ENCODE measurements at places on chromosomes 11 and 22.

DNA sequence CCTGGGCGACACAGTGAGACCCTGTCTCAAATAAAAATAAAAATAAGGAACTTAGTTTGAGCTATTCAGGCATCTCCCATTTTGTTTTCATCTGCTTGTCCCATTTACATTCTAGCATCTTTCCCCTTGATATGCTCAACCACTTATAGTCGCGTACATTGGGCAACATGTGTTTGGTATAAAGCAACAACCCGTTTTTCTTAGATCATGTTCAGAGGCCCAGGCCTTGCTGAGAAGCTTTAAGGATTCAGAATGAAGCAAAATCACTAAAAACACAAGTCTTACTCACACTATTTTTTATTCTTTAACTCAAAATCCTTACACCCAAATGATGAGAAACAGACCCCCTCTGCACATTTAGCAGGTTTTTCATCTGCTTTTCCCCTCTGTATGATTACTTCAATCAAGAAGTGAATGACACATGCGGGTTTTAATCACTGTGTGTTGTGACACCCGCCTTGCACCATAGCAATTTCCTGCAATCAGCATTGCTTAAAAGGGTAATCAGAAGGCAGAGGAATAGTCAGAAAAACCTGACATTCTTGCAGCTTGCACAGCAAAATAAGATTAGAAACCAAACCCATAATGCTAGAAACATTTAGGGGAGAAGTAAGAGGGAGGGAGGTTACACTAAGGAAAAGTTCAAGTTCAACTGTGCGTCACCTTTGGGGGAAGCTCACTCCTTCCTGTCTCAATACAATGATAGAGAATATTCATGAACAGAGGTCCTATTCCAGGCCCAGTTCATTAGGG is 25.9 kb downstream of the ALG9 start:
- H3K4me3 ChIP-seq, result no peak overlapping the region
- peaks cover 16% of the 10 kb centered on the region for H3K36me3 ChIP-seq
- no peak for DNase-seq
- H3K4me1 ChIP-seq, result no peaks in the 10 kb centered on the region

DNA sequence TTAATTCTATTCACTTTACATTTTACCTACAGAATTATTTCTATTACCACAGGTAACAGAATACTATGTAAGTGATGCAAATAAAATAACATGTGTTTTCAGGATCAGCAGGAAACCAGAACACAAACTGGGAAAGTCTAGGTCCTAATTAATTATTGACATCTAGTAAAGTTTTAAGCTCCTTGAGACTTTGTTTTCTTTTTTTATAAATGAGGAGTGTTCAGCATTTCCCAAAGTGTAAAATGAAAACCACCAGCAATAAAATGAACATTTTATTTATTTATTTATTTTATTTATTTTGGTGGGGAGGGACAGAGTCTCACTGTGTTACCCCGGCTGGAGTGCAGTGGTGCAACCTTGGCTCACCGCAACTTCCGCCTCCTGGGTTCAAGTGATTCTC is 123.6 kb downstream of the ARHGAP42 start:
- H3K27me3 ChIP-seq, result no peaks in the 10 kb centered on the region
- no peak overlapping the region for H3K27ac ChIP-seq
- DNase-seq, result no peak

- H3K27me3 ChIP-seq, result peaks cover 28% of the 10 kb centered on the region
- peaks cover 13% of the 10 kb centered on the region for H3K4me1 ChIP-seq
- DNase-seq, result no peak
- H3K27ac ChIP-seq, result no peak overlapping the region
- no peaks in the 10 kb centered on the region for H3K36me3 ChIP-seq
These were observed 16.3 kb downstream of the MRGPRG start for GRCh38 chr11:3202305-3202704.

DNA sequence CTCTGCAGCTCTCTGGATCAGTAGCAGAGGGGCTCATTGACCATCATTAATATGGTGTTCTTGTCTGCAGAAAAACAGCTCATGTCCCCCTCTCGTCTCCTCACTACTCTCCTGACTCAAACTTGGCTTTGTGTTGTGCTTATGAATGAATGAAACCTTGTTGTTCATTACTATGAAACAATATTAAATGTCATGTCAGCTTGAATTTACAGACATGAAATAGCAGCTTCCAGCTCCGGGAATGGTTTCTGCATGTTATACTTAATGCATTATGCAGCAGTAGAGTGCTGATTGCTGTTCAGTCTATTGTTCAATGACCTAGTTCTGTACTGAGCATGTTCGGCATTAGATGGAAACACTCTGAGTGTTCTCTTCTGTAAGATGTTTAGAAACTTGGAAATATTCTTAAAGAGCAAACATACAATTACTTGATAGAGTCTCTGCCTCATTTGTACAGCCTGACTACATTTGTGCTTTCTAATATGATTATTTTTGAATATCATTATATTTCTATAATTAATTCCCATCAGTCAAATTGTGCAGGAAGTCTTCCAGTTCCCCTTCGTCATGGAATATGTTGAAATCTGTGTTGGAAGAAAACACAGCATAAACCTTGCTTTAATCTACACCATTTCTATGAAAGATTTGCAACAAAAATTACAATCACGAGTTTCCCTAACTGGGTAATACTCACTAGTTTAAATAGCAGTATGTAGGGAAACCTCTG is 340.4 kb downstream of the SOX6 start:
- no peaks in the 10 kb centered on the region for H3K4me1 ChIP-seq
- no peak overlapping the region for H3K27ac ChIP-seq
- no peaks in the 10 kb centered on the region for H3K36me3 ChIP-seq
- no peaks in the 10 kb centered on the region for H3K27me3 ChIP-seq

DNA sequence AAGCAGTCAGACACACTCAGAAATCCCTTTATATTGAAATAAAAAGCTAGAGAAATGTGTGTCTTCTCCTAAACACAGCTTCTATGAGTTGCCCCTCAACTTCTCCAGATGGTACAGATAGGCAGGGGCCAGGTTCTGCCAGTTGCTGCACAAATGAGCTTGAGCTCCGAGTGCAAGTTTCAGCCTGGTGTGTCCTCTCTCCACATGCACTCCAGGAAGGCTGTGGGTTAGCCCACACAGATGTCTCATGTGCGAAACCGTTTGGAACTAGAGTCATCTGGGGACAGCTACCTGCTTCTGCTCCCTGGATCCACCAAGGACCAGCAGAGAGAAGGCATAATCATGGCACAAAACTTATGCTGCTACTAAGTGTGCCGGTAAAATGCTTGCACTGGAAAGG is 812.6 kb downstream of the OPCML start:
- no peaks in the 10 kb centered on the region for H3K27me3 ChIP-seq
- H3K4me1 ChIP-seq, result peaks cover 7% of the 10 kb centered on the region
- DNase-seq, result no peak
- no peaks in the 10 kb centered on the region for H3K36me3 ChIP-seq

DNA sequence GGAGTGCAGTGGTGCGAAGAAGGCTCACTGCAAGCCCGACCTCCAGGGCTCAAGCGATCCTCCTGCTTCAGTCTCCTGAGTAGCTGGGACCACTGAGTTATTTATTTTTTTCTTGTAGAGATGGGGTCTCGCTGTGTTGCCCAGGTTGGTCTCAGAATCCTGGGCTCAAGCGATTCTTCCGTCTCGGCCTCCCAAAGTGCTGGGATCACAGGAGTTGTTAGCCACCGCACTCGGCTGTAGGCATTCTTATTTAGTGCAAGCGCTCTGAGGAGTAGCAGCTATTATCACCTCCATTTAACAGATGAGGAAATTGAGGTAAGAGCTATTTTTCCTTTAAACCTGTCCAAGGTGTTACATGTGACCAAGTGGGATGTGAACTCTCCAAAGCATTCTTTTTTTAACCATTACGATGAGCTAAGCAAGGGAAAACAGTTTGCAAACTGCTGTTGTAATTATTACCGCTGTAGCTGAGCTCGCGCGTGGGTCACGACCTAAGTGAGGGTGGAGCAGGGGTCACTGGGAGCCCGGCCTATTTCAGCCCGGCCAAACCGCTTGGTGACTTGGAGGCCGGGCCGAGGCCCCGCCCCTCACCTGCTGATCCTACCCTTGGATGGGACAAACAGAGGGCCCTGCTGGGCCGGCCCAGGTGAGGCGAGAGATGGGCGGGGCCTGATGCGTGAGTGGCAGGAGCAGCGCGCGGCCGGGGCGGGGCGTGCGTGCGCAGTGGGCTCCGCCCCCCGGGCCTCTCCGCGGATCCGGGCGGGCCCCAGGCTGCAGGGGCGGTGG is 449 bp upstream of the KREMEN1 start:
- no peak overlapping the region for H3K27ac ChIP-seq
- H3K4me3 ChIP-seq, result peak overlapping the region; percentile 61
- H3K4me1 ChIP-seq, result peaks cover 30% of the 10 kb centered on the region
- no peak for DNase-seq

DNA sequence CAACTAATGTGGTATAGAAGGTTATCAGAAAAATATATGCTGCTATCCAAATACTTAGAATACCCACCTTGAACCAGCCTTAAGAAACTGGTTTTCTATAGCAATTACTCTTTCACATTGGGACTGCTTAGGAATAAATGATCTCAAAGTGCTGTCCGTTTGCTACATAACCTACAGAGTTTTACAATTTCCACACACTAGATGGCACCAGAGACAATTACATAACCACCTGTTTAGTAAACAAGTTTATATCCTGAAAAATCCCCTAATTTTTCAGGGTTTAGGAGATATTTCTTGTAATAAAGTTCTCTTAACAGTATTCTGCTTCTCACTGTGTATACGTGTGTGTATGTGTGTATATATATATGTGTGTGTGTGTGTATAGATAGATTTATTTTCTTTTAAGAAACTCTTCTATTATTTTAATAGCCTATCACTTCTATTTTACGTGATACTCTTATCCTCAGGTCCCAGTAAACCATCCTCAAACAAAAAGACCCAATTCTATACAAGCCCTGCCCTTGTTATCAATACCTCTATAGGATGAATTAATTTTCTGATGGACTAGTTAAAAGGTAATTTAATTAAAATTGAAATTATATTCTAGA is 6.7 kb upstream of the OR5I1 start:
- H3K27ac ChIP-seq, result no peak overlapping the region
- no peaks in the 10 kb centered on the region for H3K4me1 ChIP-seq
- no peaks in the 10 kb centered on the region for H3K27me3 ChIP-seq
- H3K36me3 ChIP-seq, result no peaks in the 10 kb centered on the region

DNA sequence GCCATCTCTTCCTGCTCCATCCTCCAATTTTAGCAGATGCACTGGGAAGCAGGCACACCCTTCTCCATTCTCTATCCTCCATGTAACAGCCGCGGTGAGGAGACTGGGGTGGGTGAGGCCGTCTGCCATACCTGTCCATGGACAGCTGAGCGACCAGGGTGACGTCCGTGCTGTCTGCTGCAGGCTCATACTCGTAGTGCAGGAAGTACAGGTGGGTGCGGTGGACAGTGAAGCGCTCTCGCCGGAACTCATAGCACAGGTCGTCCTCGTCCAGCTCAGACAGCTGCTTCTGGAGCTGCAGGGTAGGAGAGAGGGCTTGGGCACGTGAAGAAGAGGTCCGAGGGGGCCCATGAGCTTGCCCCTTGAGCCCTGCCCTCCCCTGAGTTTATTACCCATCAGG is 257.8 kb upstream of the SYN3 start:
- no peak for DNase-seq
- no peak overlapping the region for H3K4me3 ChIP-seq
- H3K36me3 ChIP-seq, result peaks cover 17% of the 10 kb centered on the region
- no peak overlapping the region for H3K27ac ChIP-seq
- no peaks in the 10 kb centered on the region for H3K27me3 ChIP-seq

DNA sequence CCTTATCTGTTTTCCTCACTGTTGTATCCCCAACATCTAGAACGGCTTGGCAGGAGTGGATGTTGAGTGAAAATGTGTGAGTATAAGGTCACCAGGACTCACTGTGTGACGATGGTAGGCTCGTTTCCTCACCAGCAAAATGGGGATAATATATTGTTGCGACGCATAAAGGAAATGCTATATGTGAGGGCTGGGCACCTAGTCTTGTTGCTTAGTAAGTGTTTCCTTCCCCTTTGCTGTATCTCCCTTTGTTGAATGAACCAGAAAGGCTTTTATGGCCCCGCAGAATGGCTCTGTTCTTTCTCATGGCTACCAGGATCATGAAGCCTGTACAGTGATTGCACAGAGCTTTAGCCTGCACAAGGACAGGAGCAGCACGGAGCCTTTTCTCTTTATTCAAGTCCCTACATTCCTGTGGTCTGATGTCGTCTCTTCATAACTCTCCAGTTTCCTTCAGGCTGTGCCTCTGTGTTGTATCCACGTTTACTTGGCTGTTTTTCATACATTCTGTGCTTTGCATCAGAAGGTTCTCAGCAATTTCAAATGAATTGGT is 5.4 kb downstream of the TNRC6B start:
- H3K27ac ChIP-seq, result peak overlapping the region; percentile 67
- peaks cover 23% of the 10 kb centered on the region for H3K4me1 ChIP-seq
- no peaks in the 10 kb centered on the region for H3K36me3 ChIP-seq
- no peak for DNase-seq
- H3K27me3 ChIP-seq, result no peaks in the 10 kb centered on the region

GRCh38 chr11:116687458-116688201 is 85.2 kb downstream of the BUD13 start:
- H3K36me3 ChIP-seq, result no peaks in the 10 kb centered on the region
- H3K4me1 ChIP-seq, result peaks cover 7% of the 10 kb centered on the region
- H3K27me3 ChIP-seq, result no peaks in the 10 kb centered on the region
- DNase-seq, result no peak

- no peaks in the 10 kb centered on the region for H3K27me3 ChIP-seq
- H3K4me1 ChIP-seq, result peaks cover 17% of the 10 kb centered on the region
- peaks cover 2% of the 10 kb centered on the region for H3K36me3 ChIP-seq
- peak overlapping the region; percentile 19 for H3K27ac ChIP-seq
- H3K4me3 ChIP-seq, result no peak overlapping the region
These were observed 124.0 kb downstream of the ETS1 start for GRCh38 chr11:128463371-128463829.

DNA sequence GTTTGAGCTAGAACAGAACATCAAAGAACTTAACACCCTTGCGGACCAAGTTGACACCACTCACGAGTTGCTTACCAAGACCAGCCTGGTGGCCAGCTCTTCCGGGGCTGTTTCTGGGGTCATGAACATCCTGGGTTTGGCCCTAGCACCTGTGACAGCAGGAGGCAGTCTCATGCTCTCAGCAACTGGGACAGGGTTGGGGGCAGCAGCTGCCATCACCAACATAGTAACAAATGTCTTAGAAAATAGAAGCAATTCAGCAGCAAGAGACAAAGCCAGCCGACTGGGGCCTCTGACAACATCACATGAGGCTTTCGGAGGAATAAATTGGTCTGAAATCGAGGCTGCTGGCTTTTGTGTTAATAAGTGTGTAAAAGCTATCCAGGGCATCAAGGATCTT is 8.7 kb downstream of the APOL5 start:
- no peaks in the 10 kb centered on the region for H3K4me1 ChIP-seq
- no peaks in the 10 kb centered on the region for H3K27me3 ChIP-seq

- no peaks in the 10 kb centered on the region for H3K27me3 ChIP-seq
- H3K4me3 ChIP-seq, result no peak overlapping the region
- no peaks in the 10 kb centered on the region for H3K36me3 ChIP-seq
These were observed 24.8 kb upstream of the MUC5B start for GRCh38 chr11:1197886-1198560.

- H3K27ac ChIP-seq, result no peak overlapping the region
- H3K4me1 ChIP-seq, result peaks cover 9% of the 10 kb centered on the region
- H3K4me3 ChIP-seq, result no peak overlapping the region
- H3K36me3 ChIP-seq, result no peaks in the 10 kb centered on the region
These were observed 901.4 kb upstream of the API5 start for GRCh38 chr11:42410251-42410955.

Measured in spinal cord (tissue), 10 donors.